ENCODE measurements at places on chromosomes 12 and 14.

- DNase-seq = peak; percentile 23
Measured at GRCh38 chr12:79057540-79057939, 193.0 kb downstream of the SYT1 start.

GRCh38 chr14:38546932-38547551 is 291.1 kb upstream of the CLEC14A start:
- peak; percentile 39 for DNase-seq

DNA sequence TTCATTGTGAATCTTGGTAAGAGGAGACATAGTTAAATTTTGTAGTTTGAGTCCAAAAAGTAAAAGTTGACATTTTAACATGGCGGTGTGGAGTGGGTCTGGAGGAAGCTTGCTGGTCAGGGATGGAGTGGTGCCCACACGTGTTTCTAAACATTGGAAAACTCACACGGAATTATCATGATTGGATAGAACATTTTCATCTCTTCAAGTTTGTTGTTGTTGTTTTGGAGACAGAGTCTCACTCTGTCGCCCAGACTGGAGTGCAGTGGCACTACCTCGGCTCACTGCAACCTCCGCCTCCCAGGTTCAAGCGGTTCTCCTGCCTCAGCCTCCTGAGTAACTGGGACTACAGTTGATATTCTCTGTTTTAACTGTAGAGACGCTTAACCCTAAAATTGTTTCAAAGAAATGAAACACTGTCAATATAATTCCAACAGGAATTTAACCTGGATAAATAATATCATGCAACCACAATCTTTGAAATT is 502 bp upstream of the MBIP start:
- no peak for DNase-seq

DNA sequence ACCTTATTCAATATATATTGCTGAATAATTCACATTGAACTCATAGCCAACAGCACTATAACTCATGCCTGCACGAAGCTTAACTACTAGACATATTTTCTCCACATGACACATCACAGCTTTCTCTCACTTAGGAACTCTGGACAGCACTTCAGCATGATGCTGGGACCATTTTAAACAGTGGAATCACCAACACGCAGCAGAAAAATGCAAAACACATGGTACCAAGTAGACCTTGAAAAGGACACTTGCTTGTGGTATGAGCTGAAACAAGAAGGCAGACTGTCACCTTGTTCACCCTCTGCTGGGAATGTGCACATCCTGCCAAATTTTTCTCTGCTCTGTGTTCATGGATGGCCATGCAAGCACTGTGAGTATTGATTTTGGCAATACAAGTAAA is 34.8 kb upstream of the CD9 start:
- no peak for DNase-seq

DNA sequence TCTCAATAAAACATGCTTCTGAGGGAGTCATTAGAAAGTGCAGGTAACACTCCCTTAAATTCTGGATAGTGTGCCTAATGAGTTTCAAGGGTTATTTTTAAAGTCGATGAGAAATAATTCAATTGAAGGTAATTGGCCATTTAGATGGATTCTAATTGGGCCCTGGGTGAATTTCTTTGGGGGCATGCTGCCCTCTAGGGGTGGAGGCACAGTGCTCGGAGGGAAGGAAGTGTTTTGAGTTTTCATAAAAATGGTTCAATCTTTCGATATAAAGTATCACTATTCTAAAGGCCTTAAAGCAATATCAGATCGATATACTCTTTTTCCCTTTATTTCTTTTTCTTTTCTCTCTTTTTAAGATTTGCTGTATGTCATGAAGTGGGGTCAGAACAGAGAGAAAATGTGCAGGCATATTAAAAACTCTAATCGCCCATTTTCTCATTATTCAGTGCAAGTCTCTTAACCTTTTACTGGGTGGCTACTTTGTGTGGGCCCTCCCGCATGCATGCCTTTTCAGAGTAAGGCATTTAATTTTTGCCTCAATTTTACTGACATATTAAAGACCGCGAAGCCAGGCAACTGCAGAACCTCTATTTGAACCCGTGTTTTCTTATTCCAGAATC is 25.5 kb downstream of the NKX2-8 start:
- DNase-seq = peak; percentile 66

DNA sequence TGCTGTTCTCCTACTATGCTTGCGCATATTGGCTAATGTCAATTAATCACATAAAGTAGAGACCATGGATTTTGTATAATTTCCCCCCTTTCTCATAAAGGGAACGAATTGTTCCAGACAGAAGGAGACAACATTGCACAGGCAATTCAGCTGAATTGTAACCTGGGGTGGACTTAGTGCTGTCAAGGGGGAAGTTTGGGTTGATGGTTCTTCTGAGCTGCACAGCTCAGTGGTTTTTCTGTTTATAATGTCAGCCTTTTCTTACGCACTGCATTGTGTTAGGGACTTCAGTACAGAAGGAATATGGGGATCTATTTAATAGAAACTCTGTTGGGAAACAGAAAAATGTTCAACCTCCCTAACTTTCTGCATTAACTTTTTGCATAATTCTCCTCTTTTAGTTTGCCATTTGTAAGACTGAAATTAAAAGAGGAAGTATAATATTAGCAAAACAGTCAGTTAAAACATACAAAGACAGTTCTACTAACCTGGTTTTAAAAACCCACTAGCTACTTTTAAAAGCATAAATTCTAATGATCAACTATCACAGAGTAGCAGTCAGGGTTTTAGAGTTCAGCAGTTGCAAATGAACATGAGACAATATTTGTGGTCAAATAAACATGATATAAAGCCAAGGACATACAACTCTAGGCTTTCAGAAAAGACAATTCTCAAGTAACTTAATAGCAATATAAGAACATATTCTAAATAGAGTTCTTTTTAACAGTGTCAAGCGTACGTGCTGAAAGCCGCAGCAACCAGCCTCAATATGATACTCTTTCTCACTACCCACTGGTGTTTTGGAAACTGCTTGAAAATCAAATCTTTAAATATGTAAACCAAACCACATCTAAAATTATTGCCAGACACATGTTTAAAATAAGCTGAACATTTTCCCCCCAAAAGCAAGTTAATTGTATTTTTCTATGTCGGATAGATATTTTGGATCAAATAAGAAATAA is 393.0 kb downstream of the FSCB start:
- no peak for DNase-seq

DNA sequence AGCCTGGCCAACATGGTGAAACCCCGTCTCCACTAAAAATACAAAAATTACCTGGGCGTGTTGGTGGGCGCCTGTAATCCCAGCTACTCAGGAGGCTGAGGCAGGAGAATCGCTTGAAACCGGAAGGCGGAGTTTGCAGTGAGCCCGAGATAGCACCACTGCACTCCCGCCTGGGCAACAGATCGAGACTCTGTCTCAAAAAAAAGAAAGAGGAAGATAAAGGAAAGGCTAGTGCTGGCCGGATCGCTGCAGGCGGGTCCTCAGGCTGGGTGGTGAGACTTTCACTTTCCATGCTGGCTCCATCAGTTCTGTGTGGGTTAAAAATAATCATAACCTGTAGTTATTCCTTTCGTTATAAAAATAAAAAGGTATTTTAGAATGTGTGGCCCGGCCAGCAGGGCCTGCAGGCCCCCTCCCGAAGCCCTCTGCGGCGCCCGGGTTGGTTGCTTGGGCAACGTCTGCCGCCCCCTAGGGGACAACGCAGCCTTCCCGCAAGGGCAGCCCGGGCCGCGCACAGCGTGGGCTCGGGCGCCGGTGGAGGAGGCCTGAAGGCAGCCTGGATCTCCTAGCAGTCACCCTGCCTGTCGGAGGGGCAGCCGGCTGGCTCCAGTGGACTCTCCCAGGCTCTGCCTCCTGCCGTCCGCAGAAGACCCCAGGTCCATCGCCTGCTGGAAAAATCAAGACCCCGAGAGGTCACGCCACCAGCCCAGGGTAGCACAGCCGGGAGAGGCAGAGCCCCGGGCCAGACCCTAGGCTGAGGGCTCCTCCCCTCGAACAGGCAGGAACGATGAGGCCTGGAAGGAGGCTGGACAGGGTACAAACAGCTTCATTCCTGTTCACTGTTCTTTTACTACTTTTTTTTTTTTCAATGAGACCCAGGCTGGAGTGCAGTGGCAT is 5.0 kb upstream of the SLC25A47 start:
- peak; percentile 69 for DNase-seq

DNA sequence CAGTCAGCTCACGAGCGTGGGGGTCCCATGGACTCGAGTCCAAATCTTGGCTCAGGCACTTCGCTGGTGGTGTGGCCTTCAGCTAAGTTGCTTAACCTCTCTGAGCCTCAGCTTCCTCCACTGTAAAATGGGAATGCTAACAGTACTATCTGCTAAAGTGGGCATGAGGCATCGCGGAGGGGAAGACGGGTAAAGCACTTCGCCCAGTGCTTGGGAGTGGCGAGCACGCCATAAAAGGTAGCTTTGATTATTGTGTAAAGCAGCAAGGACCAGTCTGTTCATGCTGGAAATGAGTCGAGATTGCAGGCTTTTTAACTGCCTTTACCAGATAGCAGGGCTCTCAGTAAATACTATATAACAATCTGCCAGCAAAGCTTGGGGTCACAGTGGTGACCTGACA is 24.5 kb downstream of the HRK start:
- no peak for DNase-seq

DNA sequence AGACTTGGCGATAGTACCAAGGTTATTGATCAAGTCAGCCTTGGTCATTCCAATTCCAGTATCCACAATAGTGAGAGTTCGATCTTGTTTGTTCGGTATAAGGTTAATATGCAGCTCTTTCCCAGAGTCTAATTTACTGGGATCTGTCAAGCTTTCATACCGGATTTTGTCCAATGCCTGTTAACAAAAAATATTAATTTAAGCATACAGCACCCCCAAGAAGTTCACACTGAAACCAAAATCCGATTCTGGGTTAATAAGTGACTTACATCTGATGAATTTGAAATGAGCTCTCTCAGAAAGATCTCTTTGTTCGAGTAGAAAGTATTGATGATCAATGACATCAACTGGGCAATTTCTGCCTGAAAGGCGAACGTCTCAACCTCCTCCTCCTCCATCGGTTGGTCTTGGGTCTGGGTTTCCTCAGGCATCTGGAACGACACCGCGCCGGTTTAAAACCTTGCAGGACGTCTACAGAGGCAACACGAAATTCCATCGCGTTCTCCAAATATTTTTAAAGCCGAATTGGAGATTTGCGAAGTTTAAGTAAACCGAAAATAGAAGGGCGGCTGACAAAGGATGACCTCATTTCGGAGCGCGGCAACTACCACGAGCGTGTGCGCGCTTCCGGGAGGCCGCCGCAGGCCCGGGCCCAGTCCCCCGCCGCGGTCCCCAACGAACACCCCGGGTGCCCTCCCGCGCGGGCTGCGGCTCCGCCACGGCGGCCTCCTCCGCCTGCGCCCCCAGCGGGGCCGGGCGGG is 716 bp downstream of the HSP90AA1 start:
- DNase-seq = peak; percentile 47

DNA sequence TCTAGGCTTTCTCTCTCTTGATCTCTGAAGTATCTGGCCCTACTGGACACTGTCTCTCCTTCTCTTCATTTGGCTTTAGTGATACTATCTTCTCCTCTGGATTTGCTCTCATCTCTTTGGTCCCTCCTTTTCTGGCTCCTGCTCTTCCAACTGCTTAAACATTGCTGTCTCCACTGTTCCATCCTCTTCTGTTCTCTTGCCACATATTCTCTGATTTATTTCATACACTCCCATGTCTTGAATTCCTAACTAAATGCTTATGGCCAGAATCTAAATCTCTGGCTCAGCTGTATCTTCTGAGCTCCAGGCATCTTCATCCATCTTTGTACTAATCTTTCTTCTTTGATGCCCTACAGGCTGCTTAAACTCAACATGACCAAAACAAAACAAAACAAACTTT is 25.5 kb upstream of the PCED1B start:
- peak; percentile 35 for DNase-seq

DNA sequence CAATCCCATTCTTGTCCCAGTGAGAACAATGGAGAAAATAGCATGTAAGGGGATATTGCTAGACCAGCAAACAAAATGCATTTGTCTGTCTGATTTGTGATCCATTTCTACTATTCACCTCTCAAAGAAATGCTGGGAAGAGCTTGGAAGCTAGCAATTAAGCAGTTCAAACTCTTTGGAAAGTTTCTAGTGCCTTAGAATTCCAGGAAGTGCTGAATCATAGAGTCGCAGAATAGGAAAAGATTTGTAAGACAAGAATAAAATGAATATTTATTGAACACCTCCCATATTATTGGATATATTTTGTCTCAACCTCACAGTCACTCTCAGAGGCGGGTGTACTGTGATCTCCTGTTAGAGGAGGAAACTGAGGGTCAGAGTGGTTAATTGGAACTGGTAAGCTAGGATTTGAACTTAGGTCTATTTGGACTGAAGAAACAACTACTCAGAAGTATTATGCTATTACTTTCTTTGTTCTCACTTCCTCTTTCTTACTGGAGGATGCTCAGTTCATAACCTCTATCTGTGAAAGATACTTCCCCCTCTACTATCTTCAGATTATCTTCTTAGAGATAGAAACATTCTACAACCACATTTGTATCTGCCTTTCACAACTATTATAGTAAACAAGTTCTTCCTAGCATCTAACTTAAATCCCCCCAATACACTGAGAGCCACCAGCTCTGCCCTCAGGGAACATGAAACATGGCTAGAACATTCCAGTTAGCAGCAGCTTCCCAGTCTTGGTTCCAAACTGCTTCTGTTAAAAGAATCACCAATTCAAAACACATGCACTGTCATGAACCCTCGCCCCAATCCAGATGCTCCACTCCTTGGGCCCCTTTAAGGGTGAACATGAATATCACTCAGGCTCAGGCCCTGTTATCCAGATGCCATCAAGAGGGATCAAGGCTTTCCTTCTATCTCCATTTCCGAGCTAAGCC is 64.2 kb downstream of the DRAM1 start:
- DNase-seq = peak; percentile 31

DNA sequence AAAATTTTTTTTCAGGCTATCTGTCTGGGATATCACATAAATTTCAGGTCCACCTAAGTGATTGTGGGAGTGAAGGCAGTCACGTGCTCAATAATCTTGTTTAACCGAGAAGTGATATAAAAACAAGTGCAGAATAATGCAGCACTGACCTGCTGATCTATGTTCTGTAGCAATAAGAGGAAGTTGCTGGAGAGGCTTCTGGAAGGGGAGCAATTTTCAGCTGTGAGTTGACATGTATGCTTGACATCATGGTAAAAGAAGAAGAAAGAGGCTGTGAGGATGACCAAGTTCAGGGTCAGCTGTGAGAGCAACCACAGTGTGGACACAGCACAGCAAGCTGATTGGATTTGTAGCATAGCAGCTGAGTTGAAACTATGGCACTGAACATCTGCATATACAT is 172.0 kb upstream of the PELI2 start:
- peak; percentile 66 for DNase-seq

All from OCI-M1 (cell line).